ENCODE measurements at places on chromosomes 2 and 18. TPM values are rescaled to one million over a fixed set of nuclear protein-coding genes. Genes with fewer than 3 reads are reported as not detected.

The PPIL3 gene
- 74.3 TPM for polyA plus RNA-seq

The TMEM247 gene
- polyA plus RNA-seq = not detected

The ARHGEF33 gene
- 1.5 TPM for polyA plus RNA-seq

The CABLES1 gene
- polyA plus RNA-seq = 22.8 TPM

The ONECUT2 gene
- 0.13 TPM for polyA plus RNA-seq

The KRTCAP3 gene
- 7.6 TPM for polyA plus RNA-seq

The KIF1A gene
- polyA plus RNA-seq = 15.8 TPM

The CLHC1 gene
- 22.1 TPM for polyA plus RNA-seq

The ZNF521 gene
- polyA plus RNA-seq = 35.1 TPM

The ARPC2 gene
- 264 TPM for polyA plus RNA-seq

The DTNA gene
- 21.3 TPM for polyA plus RNA-seq

The DNAH6 gene
- 2.1 TPM for polyA plus RNA-seq

The ALPI gene
- polyA plus RNA-seq = 0.06 TPM

The CDH7 gene
- polyA plus RNA-seq = 16.4 TPM

The EMILIN1 gene
- 75.5 TPM for polyA plus RNA-seq

The TMEM198 gene
- polyA plus RNA-seq = 3.1 TPM

The MAP3K19 gene
- 0.47 TPM for polyA plus RNA-seq

The TRIM43 gene
- polyA plus RNA-seq = 0.40 TPM

The ADD2 gene
- polyA plus RNA-seq = 4.2 TPM

The CXCR1 gene
- polyA plus RNA-seq = 0.06 TPM

The GAREM2 gene
- polyA plus RNA-seq = 9.0 TPM

The STARD6 gene
- polyA plus RNA-seq = 0.25 TPM

The STPG4 gene
- polyA plus RNA-seq = not detected

Data from left renal cortex interstitium (tissue), 4 donors.